LHCN-M2 (cell line): ENCODE measurements at places on chromosomes 11 and 22.

DNA sequence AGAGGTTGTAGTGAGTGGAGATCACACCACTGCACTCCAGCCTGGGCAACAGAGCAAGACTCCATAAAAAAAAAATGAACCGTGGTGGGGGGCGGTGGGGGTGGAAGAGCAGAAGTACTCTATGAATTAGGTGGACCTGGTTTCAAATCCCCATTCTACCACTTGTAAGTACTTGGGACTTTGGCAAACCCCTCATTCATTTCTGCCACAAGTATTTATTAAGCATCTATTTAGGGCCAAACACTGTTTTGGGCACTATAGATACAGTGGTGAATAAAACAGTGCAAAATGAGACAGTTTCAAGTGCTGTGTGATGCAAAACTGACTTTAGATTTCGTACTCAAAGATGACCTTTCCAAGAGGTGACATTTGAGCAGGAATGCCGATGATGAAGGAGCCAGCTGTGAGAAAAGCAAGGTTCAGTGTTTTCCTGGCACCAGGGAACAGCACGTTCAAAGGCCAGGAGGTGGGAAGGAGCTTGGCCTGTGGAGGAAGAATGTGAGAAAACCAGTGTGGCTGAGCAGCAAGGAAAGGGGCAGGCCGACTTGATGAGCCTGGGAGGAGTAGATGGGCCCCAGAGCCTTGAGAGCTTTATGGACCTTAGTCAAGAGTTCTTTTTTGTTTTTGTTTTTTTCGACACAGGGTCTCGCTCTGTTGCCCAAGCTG lies 1.4 kb upstream of the TMEM134 start:
- no peak for DNase-seq

DNA sequence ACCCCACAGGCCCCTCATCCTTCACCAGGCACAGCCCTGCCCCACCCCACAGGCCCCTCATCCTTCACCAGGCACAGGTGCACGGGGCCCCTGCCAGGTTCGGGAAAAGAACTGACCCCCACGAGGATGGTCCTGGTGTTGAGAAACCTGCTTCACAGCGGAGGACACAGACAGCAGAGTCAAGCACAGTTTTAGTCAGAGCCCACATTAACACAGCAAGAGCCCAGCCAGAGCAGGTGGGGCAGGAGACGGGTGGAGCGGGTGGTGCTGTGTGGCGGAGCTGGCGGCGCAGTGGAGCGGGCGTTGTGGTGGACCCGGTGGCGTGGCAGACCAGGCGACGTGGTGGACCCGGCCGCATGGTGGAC lies 1085.5 kb downstream of the BRD1 start:
- no peak for DNase-seq

DNA sequence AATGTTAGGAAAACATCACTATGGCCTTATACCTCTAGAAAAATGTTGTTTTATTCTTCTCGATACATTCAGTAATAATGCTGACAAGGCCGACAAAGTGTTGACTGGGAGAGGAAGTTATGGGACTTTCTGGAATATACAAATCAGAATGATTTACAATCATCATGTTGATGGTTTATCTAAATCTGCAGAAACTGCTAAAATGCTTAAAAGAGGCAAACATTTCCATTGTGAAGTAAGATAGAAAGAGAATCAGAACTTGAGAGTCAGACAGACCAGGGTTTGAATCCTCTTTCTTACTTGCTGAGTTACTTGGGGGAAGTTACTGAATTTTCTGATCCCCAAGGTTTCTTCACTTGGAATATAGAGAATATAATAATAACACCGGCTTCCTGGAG lies 89.4 kb downstream of the CD44 start:
- no peak for DNase-seq

GRCh38 chr22:40334899-40335298 lies 11.4 kb upstream of the ADSL start:
- no peak for DNase-seq

- peak; percentile 59 for DNase-seq
Measured at GRCh38 chr11:120324932-120325810, at the start of gene TLCD5. TLCD5 (plus strand) TSS chr11:120325299; CDS start chr11:120327442, 2,143 bp downstream.

DNA sequence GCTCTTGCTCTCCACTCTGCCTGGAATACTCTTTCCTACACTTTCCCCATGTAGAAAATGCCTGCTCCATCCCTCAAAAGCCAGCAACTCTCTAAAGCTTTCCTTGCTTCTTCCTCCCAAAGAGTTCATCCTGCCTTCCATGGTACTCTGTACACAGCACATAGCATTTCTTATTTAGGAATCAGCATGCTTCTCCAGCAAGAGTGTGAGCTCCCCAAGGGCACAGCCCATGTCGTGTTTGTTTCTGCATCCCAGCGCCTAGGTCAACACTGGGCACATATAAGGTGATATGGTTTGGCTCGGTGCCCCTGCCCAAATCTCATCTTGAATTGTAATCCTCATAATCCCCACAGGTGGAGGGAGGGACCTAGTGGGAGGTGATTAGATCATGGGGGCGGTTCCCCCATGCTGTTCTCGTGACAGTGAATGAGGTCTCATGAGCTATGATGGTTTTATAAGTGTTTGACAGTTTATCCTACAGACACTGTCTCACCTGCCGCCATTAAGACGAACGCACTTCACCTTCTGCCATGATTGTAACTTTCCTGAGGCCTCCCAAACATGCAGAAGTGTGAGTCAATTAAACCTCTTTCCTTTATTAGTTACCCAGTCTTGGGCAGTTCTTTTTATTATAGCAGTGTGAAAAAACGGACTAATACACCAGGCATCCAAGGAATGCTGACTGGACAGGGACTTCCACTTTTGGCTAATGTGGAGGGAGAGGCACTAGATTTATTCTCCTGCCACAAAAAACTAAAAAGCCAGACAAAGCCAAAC lies 8.2 kb downstream of the VPS37C start:
- DNase-seq: peak; percentile 82

DNA sequence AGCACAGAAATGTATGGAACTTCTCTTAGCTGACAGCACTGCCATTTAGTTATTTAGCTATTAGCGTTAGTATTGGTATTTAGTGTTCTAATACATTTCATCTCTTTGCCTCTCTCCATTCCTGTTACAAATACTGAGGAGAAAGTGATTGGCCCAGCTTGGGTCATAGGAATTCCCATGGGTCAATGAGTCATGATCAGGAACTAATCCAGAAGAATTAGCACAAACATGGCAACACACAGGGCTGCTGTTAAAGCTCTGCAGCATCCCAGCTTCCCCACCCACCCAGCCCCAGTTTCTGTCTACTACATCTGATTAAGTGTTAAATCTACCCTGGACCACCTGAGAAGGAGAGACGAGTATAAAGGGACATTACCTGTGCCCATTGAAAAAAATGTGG lies 36.1 kb downstream of the PDGFD start:
- peak; percentile 47 for DNase-seq
